Stimulated activated CD8-positive, alpha-beta memory T cell treated with anti-CD3 and anti-CD28 coated beads, Interleukin-7, amount 100 ng/mL, for 1 hour (primary cell): ENCODE measurements at places on chromosomes 7 and 10.

DNA sequence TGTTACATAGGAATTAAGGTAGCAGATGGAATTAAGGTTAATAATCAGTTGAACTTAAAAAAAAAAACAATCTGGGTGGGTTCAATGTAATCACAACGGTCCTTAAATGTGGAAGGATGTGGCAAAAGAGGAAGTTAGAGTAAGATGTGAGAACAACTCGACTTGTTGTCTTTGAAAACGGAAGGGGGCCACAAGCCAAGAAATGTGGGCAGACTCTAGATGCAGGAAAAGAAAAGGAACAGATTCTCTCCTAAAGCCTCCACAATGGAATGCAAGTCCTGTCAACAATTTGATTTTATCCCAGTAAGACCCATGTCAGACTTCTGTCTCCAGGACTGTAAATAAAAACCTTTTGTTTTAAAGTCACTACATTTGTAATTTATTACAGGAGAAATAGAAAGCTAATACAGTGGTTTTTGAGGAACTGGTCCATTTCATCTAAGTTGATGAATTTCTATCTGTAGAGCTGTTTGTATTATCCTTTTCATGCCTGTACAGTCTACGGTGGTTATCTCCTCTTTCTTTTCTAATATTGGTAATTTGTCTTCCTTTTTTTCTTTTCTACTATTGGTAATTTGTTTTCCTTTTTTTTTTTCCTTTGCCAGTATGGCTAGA, 8.6 kb downstream of the MCMBP start:
- no peak for DNase-seq

GRCh38 chr10:51117794-51118193, 43.5 kb downstream of the PRKG1 start:
- no peak for DNase-seq

- DNase-seq: no peak
Measured at GRCh38 chr10:32341596-32341995, 5.4 kb downstream of the EPC1 start.

DNA sequence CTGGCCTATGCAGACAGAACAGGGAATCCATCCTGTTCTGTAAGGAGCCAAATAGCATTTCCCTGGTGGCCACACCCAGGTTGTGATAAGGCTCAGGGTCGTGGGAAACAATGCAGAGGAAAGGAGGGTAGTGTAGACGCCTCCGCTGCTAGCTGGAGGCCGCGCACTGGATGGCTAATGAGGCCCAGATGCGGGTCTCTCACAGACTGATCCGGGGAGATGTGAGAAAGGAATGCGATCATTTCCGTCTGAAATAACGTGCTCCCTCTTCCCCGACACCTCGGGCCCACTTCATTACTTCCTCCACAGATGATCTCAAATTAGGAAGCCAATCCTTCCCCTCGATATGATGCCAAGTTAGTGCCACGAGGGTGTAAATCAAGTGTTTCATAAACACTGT, 203.3 kb downstream of the TAX1BP1 start:
- no peak for DNase-seq

GRCh38 chr7:101828301-101829020, 11.0 kb downstream of the CUX1 start:
- DNase-seq: no peak

GRCh38 chr7:76294344-76295024, 8.0 kb upstream of the HSPB1 start:
- DNase-seq: no peak
